ENCODE measurements at places on chromosomes 4 and X.

GRCh38 chrX:129637217-129638109 is 17.3 kb downstream of the APLN start:
- peak; percentile 59 for DNase-seq

- DNase-seq, result peak; percentile 29
These were observed 78.1 kb downstream of the LDB2 start for GRCh38 chr4:16820329-16820728.

DNA sequence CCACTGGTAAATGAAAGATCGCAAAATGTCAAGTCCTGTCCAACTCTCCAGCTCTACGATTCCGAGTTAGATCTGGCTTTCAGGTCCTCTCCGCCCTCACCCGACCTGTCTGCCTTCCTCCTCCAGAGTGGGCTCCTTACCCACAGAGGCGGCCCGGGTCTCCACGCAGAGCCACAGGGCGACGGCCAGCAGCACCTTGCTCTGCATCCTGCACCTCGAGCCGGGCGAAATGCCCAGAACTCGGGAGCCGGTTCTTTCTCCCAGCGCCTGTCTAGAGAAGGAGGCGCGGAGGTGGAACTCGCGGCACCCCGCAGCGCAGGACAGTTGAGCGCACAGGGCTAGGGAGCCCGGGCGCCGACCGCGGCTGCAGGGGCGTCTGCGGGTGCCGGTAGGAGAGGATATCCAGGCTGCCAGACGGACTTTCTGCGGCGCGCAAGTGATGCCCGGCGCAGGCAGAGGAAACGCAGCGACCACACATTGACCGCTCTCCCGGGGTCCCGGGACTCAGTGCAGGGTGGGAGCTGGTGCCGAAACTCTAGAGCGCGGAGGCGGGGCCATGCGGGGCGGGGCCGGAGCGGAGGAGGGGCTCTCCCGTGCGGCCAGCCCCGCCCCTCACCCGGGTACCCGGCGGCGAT is at the start of gene KDR:
Gene KDR (minus strand): TSS at position 509 of the 635 bp plus-strand sequence. CDS start 302 bp downstream, at position 207.
- DNase-seq, result peak; percentile 90

DNA sequence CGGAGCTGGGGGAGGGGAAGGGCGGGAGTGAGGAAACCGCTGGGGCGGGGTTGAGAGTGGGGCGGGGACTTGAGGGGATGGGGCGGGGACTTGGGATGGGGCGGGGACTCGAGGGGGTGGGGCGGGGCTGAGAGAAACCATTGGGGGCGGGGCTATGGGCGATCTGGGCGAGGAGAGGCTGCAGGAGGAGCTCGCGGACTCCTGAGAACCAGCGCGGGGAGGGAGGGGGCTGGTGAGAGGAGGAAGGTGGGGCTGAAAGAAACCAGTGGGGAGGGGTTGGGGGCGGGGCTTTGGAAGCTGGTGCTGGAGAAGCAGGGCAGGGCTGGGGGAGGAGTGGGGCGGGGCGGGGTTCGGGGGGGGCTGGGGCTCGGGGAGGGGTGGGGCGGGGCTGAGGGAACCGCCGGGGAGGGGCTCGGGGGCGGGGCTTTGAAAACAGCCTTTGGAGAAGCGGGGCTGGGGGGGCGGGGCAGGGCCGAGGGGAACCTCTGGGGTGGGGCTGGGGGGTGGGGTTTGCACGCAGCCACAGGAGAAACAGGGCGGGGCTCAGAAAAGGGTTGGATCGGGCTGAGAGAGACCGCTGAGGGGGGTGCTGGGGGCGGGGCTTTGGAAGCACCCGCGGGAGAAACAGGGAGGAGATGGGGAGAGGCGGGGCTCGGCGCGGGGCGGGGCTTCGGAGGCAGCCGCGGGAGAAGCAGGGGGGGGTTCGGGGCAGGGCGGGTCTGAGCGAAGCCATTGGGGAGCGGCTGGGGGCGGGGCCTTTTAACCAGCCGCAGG is 777 bp upstream of the EOLA2 start:
- peak; percentile 41 for DNase-seq

GRCh38 chrX:42462917-42463316 is 315.0 kb downstream of the PPP1R2C start:
- DNase-seq, result no peak

DNA sequence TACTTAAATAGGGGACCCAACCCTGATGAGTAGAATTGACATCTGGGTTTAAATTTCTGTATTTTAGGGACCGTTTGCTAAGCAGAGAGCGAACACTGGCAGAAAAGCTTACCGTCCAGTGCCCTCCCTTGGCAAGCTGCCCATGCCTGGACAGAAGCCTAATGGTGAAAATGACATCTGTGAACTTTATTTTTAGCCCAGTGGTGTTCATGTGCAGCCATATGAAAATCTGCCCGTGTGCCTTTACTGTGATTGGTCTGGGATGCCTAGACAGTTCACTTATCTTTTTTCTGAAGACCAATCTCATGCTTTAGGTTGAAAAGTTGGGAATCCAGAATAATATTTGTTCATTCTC is 1.1 kb downstream of the STBD1 start:
- DNase-seq, result no peak

DNA sequence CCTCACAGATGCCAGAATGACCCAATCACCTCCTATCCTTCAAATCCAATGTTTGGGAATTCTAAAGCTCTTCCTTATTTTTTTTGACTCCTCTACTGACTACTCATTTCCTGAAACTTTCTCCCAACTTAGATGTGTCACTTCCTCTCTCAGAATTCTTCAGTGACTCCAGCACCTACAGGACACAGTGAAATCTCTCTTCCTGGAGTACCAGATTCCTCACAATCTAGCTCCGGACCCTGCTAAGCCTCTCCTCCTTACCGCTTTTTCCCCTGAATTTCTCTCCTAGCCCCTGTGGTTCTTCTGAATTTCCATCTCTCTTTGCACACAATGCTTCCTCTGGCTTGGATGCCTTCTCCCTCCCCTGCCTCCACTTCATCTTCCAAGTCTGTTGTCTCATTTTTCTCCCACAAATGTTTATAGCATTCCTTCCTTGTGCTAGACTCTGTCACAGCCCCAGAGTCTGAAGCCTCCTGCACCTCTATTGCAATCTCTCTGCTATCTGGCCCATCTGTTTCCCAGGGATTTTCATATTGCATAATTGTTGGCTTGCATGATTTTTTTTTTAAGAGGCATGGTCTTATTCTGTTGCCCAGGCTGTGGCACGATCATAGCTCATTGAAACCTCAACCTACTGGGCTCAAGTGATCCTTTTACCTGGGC is 80.1 kb downstream of the ANAPC4 start:
- DNase-seq, result no peak

DNA sequence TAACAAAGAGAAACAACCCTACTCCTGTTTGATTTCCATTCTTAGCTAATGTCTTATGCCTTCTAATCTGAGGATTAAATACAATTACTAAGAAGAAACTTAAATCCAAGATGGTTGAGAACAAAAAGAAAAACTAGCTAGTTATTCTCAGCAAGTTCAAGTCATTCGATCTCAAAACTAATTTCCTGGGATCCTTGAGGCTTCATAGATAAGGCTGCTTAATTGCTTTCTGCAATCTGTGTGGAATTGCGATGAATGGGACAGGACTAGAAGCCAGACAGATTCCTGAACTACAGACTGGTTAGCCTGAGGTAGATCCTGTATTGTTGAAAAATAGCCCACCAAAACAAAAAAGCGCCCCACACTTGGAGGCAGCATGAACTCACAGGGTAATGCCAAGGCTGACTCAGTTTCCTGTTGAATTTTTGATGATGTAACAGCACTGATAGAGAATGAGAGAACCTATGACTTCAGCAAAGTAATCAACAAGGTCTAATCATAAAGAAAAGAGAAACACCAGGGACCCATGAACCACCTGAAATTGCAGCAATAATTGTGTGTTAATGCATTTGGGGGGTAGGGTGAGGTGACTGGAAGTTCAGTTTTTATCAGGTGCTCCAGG is 33.9 kb downstream of the KLHL15 start:
- DNase-seq, result no peak

DNA sequence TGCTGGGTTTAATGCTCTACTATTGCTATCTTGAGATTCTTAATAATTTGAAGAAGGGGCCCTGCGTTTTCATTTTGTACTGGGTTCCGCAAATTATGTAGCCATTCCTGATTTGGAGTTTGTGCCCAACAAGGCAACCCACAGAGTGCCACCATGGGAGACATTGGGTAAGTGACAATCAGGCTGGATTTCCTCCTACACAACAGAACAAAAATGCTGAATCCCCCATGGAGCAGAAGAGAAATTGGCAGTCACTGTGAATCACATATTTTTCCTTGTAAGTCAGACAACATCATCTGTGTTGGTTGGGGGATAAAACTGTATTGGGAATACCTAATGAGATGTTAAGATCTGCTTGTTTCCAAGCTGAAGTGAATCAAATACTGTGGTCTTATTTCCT is 80.9 kb downstream of the CNGA2 start:
- DNase-seq, result no peak

- peak; percentile 15 for DNase-seq
These were observed 186.8 kb upstream of the PABPC4L start for GRCh38 chr4:134388351-134388750.

DNA sequence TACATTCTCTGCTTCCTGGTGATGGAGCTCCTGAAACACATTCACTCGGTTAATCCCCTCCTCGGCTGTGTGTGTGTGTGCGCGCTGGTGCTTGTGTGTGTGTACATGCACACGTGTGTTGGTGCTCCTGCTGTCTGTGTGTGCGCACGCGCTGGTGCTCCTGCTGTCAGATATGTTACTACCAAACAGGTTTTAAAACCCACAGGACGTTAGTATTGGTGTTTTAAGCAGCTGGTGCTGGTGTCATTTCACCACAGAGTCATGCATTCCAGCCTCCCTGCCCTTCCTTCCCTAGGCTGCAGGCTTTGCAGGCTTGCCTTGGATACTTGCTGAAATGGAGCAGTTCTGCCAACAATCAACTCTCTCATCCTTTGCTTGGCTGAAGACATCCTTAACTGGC is 48.1 kb upstream of the CPLX1 start:
- no peak for DNase-seq

GRCh38 chr4:37762294-37762990 is 64.0 kb upstream of the PGM2 start:
- DNase-seq, result peak; percentile 55

GRCh38 chrX:13295841-13296240 is 24.0 kb downstream of the ATXN3L start:
- no peak for DNase-seq

GRCh38 chr4:60911127-60911526 is 289.0 kb upstream of the ADGRL3 start:
- DNase-seq, result no peak

DNA sequence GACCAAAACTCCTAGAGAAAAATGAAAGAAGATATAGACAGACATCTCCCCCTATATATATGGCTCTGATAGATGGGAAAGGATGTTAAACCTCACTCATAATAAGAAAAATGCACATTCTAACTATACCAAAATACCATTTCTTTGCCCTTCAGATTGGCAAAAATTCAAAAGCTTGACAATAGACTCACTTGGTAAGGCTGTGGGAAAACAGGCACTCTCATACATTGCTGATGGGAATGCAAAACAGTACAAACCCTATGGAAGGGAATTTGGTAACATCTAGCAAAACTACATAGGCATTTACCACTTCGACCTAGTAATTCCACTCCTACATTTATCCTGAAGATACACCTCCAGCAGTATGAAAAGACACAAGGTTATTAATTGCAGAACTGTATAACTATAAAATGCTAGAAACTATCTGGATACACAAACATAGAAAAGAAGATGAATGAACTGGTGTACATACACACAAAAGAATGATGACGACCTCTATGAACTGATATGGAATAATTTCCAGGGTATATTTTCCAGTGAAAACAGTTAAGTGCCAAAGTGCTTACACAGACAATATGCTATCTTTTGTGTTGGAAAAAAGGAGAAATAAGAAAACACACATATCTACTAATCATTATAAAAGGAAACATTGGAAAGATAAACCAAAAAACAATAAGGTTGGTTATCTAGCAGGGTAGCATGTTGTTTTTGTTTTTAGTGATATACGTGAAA is 48.5 kb downstream of the WDFY3 start:
- no peak for DNase-seq

DNA sequence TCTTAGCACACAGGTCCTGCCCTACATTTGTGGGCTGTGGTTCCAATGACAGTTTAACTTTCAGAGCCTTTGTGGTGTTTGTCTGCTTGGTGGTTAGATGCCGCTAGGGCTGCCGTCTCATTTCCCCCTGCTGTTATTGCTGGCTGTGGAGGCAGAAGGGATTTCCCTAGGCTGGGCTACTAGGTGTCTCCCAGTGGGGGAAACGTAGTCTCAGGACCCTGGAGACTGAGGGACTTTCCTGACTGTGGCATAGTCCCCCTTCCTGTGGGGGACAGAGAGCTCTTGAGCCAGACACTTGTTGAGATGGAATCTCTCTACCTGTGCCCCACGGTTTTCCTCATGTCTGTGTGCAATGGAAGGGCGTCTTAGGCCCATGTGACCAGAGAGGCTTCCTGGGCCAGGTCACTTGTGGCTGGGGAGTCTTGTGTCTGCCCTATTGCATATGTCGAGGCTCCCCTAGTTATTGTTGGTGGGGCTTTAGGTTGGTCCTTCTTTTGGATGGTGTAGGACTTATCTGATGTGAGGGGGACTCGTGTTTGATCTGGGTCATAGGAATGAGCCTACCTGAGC is 68.2 kb downstream of the ARHGAP10 start:
- no peak for DNase-seq

DNA sequence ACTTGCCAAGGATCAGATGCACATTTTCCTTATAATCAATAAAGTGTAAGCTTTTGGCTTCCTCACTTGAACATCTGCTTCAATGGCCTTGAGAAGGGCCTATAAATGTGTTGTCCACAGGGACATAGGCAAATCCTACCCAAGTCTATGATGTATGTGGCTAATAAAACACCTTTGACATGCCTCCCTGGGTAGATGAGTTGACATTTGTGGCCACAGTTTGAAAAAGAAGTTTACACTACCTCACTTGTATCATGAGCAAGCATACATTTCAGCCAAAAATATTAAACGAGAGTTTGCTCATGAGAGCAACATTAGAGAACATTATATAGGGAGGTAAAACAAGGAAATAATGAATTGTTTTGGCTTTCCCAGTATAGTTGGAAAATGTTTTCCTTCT is 1067.7 kb downstream of the C4orf33 start:
- no peak for DNase-seq

DNA sequence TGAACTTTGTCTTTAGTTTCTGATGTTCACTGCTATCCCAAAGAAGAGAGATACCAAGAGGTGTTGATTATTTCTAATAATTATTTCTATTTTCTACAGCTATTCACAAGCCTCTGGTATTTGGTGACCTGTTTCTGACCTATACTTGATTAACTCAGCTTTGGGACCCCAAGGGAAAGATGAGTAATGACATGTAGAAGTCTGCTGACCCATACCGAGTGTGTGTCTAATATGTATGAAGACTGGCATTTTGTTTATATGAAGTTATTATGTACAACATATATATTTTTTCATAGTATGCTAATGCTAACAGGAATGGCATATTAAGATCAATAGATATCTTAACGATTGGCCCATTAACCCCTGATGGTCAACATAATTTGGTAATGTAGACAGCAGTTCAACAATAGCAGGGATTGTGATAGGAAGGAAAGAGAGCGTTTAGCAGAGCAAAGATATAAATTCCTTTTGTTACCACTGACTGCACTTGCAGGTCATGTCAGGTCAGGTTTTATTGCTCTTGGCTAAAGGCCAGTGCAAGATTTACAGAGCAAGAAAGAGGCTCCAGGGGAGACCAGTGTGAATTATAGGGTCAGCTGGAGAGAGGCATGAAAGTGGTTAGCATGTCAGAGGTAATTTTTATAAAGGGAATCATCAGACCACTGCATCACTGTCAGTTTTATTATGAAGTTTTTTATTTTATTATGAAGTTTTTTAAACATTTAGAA is 94.7 kb upstream of the DIPK2B start:
- DNase-seq, result no peak

All from iPS-NIHi11 (cell line).